ENCODE measurements at places on chromosomes 5 and 9.

DNA sequence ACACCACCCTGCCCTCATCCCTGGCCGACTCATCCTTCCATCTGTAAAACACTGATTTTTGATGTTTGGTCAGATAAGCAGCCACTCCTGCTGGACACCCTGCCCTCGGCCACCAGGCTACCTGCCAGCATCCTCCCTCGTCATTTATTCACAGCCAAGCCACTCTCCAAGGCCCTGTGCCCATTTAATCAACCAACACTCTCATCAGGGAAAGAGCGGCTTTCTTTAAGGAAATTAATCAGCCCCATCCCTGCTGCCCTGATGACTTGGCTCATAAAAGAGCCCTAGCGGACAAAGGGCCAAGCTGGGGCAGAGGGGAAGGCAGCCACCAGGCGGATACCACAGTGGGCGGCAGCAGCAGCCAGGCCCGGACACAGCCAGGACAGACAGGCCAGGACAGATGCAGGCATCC lies 52.4 kb downstream of the GOLM1 start:
- no peak for DNase-seq

DNA sequence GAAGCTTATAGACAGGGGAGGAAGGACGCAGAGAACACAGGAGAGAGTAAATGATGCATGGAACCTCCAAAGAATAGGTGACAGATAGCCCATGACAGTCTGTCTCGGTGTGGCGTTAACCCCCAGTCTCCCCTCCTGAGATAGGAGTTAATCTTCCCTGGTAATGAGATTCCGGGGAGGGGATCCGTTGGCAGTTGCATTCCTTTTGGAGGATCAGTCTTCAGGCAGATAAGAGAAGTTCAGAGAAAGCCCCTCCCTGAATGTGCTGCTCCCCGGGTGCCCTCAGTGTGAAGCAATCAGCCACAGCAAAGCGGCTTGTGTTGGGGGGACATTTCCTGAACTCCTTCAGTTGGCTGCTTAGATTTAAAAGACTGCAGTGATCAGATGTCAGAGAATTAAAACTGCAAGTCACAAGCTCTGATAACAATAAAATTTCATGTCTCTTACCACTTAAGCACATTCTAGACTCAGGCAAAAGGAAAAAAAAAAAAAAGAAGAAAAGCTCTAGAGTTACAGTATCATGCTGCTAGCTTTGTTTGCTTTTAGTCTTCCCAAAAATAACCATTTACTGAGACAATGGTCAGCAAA lies 121.1 kb downstream of the EGFLAM start:
- no peak for DNase-seq

DNA sequence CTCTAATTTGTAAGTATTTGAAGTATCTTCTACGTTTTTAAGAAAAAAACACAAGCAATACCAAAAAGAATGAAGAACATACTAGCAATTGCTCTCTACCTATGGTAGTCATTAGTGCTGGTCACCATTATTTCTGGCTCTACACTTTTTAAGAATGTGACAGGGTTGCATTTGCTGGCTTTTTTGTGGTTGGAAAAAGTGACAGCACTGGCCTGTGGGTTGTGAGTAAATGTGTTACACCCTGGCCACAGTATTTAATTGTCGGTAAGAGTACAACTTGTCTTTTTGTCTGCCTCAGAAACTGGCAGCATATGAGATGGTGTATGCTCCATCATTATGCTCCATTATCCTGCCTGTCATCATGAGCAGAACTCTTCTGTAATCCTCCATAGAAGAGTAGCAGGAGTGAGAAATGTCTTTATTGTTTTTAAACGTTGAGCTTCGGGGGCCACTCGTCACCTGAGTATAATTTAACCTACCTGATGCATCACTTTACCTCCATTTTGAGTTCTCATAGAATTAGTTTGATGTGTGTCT lies 449.8 kb downstream of the ISL1 start:
- DNase-seq, result no peak

GRCh38 chr5:153463806-153464205 lies 26.7 kb upstream of the GRIA1 start:
- DNase-seq, result peak; percentile 84

DNA sequence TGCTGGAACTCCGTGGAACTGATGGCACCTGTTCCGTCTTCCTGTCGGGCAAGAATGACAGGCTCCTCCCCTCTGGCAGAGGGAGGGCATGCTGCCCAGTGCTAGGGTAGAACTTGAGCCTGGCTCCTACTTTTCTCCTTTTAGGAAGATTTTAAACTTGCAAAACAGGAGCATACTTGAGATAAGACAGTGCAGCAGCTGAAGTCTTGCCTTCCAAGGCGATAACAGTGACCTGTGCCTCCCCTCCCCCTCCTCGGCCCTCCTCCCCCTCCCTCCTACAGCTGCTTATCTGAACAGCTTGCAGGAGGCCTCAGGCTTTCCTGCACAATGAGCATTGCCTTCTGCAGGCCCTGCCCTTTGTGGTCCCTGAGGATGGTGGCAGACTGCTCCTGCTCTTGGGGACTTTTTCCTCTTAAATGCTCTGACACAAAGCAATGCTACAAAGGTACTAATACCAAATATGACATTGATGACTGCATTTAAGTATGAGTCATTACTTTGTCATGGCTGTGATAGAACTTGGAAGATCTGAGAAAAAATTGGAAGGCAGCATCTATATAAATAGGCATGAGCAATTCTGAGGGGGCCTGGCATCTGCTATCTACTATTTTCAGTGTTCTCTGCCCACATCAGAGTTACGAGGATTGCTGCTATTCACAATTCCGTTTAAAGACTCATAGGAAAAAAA lies 2.0 kb downstream of the GADD45G start:
- peak; percentile 85 for DNase-seq

GRCh38 chr5:6736524-6737042 lies 23.4 kb downstream of the TENT4A start:
- no peak for DNase-seq

DNA sequence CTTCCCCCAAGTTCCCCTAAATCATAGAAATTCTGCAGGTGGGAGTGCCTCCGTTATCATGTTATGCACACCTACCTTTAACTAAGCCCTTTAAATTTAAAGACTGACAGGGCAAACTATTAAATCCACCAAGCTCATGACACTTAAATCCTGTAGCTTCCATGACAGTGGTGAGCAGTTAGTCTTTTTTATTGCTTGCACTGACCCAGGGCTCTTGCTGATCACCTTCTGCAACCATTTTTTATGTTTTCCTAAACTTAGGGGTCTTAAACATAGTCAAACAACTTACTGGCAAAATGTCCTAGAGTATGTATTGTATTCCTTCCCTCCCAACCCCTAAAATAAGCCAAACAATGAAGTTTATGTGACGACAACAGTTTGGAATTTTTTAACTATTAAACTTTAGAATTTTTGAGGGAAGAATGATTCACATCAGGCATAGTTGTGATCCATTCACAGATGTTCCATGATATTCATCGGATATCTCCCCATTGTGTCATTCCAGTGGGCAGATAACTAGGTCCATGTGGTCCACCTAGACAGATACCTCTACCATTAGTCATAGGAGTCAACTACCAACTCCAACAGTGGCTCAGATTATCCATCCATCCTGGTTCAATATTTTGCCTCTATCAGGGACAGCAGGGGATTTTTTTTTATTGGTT lies 283.1 kb downstream of the ADAMTS6 start:
- DNase-seq, result peak; percentile 99

DNA sequence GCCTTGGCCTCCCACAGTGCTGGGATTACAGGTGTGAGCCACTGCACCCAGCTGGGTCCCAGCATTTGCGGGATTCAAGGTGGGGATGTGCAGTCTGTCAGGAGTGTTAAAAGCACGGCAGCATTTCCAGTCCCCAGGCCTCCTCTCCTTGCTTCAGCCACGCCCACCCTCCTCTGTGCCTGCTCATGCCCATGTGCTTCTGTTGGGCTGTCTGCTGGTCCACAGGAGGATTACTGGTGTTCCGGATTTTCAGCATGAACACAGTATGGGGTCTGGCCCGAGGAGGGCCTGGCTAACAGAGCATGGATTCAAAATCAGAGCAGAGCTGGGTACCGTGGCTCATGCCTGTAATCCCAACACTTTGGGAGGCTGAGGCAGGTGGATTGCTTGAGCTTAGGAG lies 5.5 kb downstream of the ARRDC1 start:
- DNase-seq, result no peak

GRCh38 chr5:133751421-133751820 lies 139.1 kb upstream of the FSTL4 start:
- DNase-seq, result no peak

DNA sequence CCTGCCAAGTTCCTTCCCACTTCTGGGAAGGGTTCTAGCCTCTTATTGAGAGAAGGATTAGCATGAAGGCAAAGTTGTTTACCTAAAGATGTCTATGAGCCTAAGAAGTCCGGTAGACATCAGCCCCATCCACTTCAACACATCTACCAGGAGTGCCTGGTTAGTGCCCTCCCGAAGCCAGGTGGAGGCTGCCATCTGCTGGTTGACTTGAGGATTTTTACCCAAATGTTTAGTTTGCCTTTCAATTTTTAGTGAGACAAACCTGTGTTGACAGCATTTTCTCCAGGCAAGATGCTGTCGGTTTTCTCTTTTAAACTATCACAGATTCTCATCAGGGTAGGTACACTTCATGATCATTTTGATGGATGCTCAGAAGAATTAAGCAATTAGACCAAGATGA lies 83.6 kb upstream of the TNFSF8 start:
- DNase-seq, result peak; percentile 91

- DNase-seq, result peak; percentile 21
Measured at GRCh38 chr9:88319936-88320747, 68.1 kb upstream of the SPIN1 start.

DNA sequence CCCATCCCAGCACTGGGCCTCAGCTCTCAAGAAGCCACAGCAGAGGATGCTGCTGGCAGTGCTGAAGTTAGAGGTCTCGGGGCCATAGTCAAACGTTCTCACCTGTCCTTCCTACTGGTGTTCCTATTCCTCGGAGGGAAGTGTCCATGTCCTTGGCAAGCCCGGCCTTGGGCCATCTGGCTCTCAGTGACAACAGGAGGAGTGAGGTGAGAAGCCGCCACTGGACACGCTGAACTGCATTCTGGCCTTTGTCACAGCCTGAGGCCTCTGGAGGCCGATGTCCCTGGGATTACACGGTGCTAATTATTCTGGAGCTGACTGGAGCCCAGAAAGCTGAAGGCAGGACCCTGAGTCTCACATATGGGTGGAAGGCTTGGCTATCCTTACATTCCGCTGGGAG lies 92.5 kb downstream of the OLFM1 start:
- DNase-seq, result no peak

DNA sequence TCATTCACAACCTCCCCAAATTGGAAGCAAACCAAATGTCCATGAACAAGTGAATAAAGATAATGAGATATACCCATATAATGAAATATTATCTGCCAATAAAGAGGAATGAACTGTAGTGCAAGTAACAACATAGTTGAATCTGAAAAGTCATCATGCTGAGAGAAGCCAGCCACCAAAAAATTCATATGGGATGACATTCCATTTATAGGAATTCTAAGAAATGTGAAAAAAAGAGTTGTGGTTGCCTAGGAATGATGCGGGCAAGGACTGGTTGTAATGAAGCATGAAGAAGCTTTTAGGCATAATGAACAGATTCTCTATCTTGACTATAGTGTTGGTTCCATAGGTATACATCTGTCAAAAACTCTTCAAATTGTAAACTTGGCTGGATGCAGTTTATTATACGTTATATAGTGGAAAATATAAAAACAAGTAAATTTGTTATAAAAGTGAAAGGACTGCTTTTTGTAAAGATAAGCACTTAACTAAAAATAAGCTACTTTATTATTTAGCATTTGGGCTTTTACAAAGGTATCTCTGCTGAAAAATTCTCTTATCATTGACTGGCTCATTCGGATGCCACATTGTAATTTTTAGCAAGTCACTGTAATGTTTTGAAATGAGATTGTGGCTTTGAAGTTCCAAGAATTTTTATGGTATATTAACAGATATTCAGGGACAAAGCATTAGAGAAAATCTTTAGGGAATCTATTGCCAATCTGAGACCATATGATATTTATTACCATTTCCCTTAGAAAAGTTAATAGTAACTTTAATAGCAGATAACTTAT lies 21.2 kb upstream of the TTC23L start:
- no peak for DNase-seq

- DNase-seq, result no peak
Measured at GRCh38 chr9:128891321-128892220, 9.6 kb downstream of the LRRC8A start.

DNA sequence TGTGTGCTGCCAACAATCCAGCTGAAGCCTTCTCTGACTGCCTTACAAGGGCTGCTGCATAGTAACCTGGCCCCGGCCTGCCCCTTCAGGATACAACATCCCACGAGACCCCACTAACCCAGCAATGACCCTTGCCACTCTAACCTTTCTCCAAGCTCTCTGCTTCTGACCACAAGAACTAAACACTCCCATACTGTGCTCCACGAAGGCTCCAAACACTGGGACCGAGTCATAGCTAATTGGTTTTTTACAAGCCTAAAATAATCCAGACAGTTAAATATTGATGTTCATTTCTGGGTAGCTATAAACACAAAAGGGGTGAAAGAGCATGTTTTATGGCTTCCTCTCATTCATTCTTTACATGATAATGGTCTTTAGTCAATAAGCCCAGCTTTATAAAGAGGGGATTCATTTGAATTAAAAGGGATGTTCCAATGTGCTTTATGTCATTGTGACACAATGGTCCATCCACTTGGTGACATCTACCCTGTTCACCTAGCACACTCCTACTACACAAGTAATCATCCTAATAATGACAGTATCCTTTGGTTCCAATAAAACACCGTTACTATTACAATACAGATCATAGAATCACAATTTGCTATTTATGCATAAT lies 16.2 kb upstream of the TLE4 start:
- DNase-seq, result no peak

- peak; percentile 35 for DNase-seq
Measured at GRCh38 chr9:121455527-121456239, 44.0 kb downstream of the GGTA1 start.

GRCh38 chr5:143606043-143606752 lies 202.7 kb upstream of the NR3C1 start:
- peak; percentile 69 for DNase-seq

DNA sequence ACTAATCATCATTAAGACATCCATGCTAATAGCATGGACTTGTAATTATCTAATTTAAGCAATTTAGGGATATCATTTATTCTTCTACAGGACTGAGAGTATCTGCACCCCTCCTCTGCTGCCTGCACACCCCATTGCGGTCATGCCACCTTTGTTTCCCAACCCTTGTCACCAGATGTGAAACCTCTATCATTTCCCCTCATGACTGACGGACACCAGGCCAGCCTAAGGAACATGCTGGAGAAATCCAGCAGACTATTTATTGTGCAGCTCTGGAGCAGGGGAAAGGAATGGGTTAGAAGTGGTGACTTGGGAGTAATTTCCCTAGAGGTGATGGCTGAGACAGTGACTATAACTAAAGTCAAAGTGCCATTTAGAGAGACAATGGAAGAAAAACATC lies 40.7 kb downstream of the UGCG start:
- DNase-seq, result no peak

GRCh38 chr9:4663956-4664355 lies 1.9 kb downstream of the PLPP6 start:
- no peak for DNase-seq

GRCh38 chr5:127959152-127959764 lies 124.3 kb upstream of the SLC12A2 start:
- DNase-seq, result peak; percentile 88

GRCh38 chr5:89105836-89106235 lies 222.9 kb upstream of the MEF2C start:
- DNase-seq, result peak; percentile 16

GRCh38 chr9:105053209-105053652 lies 125.3 kb upstream of the ABCA1 start:
- peak; percentile 98 for DNase-seq

All from A172 (cell line).